Germinal center (tissue), 1 donor: ENCODE measurements at places on chromosomes 5 and 9.

DNA sequence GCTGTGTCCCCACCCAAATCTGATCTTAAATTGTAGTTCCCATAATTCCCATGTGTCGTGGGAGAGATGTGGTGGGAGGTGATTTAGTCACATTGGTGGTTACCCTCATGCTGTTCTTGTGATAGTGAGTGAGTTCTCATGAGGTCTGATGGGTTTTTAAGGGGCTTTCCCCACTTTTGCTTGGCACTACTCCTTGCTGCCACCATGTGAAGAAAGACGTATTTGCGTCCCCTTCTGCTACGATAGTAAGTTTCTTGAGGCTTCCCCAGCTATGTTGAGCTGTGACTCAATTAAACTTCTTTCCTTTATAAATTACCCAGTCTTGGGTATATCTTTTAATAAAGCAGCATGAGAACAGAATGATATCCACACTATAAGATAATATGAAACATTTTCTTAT, 1023.4 kb downstream of the TLE4 start:
- no peak for DNase-seq

GRCh38 chr5:66684663-66685062, 88.5 kb downstream of the MAST4 start:
- no peak for DNase-seq

DNA sequence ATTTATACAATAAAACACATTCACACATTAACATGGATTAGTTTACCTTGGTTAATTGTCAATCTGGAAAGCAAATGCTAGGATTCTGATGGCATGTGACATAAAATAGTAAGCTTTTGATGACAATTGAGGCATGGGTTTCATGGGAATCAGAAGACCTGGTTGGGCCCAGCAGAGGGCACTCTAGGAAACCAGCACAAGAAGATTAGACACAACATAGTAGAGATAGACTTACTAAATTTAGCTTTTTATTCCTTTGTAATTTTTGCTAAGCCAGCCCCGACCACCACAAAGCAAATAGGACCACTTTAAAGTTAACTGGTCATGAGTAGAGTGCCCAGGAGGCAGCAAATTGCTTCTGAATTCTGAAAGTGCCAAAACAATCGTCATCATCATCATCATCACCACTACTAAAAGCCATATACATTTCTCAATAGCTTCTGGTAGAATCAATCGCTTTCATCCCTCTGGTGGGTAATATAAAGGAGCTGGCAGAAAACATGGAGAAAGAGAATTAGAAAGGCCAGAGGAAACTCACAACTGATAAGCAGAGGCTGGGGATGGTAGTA, 163.2 kb downstream of the ARRDC3 start:
- DNase-seq = peak; percentile 16

GRCh38 chr9:128421482-128421996, 882 bp downstream of the CERCAM start:
- no peak for DNase-seq

DNA sequence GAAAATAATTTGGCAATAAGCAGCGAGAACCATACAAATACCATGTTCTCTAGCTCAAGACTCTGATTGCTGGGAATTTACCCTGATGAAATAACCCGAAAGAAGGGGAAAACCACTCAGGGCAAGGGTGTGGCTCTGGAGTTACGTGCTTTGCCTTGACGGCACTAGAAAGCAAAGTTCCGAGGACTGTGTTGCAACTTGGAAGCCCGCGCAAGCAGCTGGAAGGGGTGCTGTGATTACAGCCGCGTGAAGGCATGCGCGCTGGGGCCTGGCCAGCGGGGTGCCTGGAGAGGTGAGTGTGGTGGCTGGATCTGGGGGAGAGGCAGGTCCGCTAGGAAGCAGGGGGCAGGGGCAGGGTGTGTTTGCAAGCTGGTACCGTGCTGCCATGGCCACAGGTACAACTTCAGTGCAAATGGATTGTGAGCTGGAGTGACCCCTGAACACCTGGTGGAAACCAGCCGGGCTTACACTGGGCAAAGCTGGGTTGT, 52.6 kb upstream of the CNOT6 start:
- no peak for DNase-seq

GRCh38 chr5:120037451-120037850, 408.1 kb downstream of the FAM170A start:
- no peak for DNase-seq

DNA sequence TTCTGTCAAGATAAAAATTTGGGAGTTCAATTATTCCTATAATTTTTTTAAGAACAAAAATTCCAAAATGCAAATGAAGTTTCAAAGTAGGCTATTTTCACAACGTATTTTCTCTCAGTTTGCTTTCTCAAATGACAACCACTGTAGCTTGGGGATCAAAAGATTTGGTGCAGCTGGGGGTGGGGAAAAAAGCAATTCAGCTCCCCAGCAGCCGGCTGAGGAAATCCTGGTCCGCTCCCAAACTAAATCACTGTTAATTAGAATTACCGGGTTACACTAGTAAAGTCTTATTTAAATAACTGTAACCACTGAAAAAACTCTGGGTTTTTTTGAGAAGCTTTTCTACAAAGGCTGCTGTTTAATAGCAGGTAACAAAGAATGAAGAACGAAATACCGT, 5.7 kb downstream of the NR6A1 start:
- no peak for DNase-seq

GRCh38 chr9:19200229-19200628, 30.3 kb upstream of the DENND4C start:
- DNase-seq = no peak

GRCh38 chr9:29966247-29966646, 2393.0 kb upstream of the C9orf72 start:
- no peak for DNase-seq

GRCh38 chr9:93292288-93292615, 108.3 kb downstream of the WNK2 start:
- DNase-seq = no peak

- no peak for DNase-seq
Observed at GRCh38 chr5:127302509-127302908, 11.9 kb downstream of the MEGF10 start.

- no peak for DNase-seq
Observed at GRCh38 chr9:84597131-84597530, 72.4 kb upstream of the NTRK2 start.

- DNase-seq = no peak
Observed at GRCh38 chr9:75962013-75962661, 71.7 kb downstream of the PCSK5 start.

- no peak for DNase-seq
Observed at GRCh38 chr5:5398071-5398470, 24.4 kb upstream of the ICE1 start.

DNA sequence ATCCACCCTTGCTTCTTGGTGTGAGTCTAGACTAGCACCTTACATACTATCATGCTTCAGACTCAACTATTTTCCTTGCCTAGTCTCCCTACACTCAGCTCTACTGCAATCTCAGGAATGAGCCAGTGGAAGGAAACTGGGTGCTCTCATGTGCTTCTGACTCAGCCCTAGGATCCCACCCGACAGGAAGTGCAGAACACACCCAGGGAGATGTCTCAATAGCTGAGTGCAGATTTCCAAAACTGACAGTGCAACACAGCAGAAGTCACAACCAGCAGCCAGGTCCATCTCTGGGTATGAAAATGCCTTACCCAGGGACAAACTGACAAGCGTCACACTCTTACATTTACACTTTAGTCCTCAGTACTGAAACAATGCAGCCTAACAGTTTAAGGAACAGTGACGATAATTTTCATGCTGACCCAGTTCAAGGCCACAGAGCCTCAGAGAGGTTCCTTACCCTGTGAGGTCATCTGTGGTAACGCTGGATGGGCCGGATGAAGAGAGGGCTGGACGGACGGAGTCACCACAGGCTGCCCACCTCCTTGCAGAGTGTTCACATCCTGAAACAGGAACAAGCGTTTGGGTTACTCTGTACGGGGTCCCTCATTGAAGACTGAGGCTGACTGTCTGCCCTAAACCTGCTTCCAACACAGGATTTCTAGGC, 33.0 kb downstream of the FKBP15 start:
- DNase-seq = no peak

DNA sequence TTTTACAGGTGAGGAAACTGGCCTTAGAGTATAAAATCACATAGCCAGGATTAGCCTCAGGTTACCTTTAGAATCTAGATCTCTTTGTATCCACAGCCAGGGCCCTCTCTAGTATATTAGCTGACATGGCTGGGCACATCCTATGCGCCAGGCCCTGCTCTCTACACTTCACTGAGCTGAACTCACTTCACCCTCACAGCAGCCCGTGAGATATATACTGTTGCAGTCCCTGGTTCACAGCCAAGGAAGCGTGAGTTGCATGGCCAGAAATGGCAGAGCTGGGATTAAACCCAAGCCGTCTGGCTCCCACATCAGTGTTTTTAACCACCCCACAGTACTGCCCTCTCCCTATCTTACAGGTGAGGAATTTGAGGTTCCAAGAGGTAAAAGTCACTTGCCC, 58.4 kb downstream of the DAB2IP start:
- DNase-seq = no peak

DNA sequence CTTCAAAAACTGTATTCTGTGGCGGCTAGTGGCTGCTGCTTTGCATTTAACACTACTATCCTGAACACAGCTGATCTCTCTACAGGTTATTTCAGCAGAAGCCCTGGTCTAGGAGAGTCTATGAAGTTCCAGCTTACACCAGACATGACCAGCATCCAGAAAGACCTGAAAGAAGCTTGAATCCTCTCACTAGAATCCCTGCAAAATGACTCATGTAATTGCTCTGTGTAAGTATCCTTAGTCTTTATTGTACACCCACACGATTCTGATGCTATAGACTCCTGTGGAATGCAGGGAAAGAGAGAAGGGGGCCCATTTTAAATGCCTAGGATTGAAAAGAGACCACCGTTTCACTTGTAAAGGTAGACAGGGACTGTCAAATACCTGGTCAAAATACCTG, 859 bp upstream of the GRIA1 start:
- DNase-seq = no peak

GRCh38 chr9:29439961-29440360, 1866.7 kb upstream of the C9orf72 start:
- DNase-seq = no peak

DNA sequence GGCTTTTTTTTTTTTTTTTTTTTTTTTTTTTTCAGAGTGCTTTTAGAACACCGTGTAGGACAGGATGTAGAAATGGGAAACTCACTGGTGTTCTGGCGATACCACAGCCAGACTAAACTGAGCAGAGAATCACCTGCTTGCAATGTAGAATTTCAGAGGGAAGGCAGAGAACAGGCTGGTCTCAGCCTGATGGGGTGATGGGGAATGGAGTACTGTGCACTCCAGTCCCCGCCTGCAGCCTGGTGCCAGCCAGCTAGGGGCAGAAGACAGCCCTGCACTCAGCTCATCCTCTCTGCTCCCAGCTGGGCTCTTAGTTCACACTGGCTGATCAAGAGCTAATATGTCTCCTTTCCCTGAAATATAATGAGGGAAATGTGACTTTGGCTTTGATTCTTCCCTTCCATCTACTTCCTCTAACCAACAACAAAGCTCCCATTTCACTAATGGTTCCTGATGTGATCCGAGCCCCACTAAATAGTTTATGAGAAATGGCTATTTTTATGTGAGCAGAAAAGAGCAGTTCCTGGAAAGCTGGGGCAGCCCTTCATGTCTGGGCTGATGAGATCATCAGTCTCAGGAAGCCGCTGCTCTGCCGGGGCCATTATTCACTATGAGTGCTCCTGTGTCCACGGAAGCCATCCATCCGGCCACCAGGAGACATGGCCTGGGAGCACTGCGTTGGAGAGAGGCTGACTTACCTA, 209.7 kb downstream of the GADD45G start:
- DNase-seq = no peak

GRCh38 chr9:92289708-92290390, 3.6 kb downstream of the IARS1 start:
- DNase-seq = no peak
